NCI-H82 (cell line): ENCODE measurements at places on chromosomes 4 and X.

DNA sequence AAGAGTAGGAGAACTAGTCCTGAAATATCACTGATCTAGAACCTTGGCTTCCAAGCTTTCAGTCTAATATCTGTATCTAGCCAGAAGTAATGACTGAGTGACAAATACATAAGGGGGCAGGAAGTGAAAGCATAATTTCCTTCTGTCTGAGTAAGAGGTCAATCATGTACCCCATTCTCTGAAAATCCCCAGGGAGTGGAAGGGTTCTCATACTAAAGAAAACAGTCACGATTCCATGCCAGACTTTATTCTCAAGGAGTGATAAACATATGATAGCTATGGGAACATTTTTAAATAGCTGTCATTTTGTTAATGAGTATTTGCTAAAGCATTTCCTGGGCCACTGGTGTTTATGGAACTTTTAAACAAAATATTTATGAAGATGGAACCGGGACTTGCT is 308.5 kb downstream of the ARHGAP24 start:
- DNase-seq: no peak

GRCh38 chrX:20857746-20858145 is 516.5 kb upstream of the CNKSR2 start:
- no peak for DNase-seq

GRCh38 chr4:24352112-24352511 is 232.2 kb downstream of the DHX15 start:
- DNase-seq: no peak

DNA sequence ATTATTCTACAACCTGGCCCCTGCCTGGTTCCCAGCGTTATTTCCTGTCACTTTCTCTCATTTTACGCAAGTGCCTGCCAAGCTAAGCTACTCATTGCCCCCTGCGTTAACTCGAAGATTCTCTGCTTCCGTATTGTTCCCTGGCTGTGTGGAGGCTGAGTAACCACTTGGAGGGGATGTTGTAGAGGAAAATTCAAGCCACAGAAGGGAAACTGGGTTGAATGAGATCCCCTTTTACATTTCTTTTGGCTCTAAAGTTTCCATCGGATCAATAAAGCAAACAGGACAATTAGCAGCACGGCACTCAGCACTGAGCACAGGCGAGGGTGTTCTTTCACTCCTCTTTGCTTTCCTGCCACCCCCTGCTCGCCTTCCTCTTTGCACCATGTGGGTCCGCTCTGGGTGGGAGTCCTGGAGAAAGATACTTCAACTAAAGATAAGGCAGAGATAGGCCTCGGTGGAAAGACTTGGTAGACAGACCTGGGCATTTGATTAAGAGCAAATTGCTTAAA is 4.2 kb upstream of the TMSB4X start:
- peak; percentile 24 for DNase-seq
